Ammon's horn (tissue), 1 donor: ENCODE measurements at places on chromosomes 7 and 10.
A peak's percentile ranks its signal among the peaks of the same experiment; 100 is the strongest.

- no peak for DNase-seq
These were observed 875.5 kb upstream of the SORCS1 start for GRCh38 chr10:108039821-108040584.

DNA sequence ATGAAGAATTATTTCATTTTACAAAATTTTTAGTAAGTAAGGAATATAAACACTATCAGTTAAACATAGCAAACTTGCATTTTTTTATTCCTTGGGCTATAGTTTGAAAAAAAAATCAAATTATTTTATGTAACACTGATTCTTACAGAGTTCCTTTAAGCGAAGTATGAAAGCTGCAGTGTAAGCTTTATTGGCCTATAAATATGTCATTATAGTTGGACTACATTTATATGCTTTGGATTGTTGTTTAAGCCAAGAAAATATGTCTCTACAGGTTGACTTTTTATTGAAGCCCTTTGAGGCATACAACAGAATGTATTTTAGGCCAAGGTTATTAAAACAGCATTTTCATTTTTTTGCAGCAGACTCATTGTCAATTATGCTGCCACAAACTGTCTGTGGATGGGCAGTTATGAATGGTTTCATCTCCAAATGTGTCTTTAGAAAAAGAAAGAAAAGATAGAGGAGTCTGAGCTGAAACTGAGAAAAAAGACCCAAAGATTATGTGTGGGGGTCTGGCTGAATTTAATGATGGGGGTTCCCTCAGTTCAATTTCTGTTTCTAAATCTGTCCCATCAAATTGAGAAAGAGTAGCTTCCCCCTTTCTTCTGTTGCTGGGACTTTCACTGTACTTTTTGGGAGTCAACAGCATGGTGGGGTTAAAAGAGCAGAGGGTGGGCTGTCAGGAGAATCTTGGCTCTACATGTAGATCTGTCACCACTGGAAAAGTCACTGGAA, 43.1 kb downstream of the ARID5B start:
- DNase-seq = no peak

GRCh38 chr10:128854963-128855362, 612.1 kb upstream of the MGMT start:
- DNase-seq = peak; percentile 88

DNA sequence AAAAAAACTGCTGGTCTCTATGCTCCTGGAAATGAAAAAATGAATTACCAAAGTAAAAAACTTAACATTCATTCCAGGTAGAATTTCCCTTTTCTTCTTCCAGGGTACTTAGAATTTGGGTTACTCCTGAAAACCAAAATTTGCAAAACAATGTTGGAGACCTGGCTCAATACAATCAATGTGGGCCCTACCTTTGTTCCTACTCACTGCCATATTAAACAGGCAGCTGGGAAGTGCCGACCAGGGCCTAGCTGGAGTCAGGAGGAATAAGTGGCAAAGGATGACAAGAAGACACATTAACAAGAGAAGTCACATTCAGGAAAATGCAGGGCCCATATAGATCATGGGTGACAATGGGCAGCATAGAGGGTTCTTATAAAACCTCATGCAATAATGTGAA, 6.4 kb upstream of the AGK start:
- no peak for DNase-seq

GRCh38 chr7:4416396-4417056, 265.6 kb upstream of the FOXK1 start:
- peak; percentile 44 for DNase-seq

DNA sequence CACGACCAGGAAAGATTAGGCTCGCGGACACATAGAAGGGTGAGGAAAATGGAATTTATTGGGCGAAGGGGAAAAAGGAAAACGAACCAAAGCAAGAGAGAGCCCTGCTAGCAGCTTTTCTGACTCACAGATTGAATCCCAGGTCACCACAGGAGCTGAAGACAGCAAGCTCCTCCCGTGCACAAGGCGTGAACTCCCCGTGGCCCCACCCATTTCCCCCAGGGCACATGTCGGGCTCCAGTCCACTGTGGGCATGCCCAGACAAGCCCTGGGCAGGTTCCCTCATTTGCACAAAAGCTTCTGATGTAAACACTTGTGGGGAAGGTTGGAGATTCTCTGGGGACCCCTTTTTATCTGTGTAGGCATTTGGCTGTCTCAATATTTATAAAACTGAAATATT, 582.4 kb downstream of the SUGCT start:
- DNase-seq = no peak

DNA sequence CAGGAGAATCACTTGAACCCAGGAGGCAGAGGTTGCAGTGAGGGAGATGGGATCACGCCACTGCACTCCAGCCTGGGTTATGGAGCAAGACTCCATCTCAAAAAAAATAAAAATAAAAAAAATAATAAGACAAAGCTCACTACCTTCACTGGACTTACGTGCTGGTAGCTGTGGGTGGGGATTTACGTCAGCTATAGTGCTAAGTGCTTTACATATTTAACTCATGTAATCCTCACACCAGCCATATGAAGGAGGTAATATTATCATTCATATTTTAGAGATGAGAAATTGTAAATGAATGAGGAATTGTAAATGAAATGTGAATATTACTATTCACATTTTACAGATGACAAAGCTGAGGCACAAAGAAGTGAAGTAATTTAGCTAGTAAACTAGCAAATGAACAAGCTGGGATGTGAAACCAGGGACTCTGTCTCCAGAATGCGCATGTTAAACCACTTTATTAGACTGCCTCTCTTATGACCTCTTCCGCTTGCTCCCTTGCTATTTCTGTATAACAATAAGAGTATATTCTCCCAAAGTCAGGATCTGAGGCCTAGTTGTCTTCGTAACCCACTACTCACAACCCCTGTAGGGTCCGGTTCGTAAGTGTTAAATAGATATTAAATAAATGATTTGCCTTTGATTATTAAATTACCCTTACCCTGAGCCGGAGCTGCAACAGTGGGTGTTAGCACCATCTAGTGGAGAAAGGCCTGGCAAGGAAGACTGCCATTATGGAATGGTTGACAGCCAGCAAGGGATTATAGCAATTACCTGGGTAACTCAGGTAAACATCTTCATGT, 70.2 kb downstream of the HTR7 start:
- peak; percentile 54 for DNase-seq

DNA sequence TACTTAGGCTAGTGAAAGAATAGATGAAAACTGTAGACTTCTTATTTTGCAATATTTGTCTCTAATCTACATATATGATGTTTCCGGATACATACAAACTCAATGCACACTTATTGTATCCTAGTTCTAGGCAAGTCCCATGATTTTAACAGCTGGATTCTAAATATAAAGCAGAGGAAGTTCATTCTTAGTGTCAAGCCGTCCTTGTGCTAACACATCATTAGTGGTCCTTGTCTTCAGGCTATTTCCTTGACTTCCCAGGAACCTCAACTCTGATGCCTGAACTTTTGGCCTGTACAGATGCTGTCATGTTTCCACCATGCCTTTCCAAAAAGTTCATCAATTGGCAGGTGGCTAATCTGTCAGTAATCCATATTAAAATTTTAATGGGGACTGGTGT, 301.9 kb upstream of the DGKB start:
- DNase-seq = no peak

- DNase-seq = no peak
These were observed 628.8 kb downstream of the SUGCT start for GRCh38 chr7:40763319-40764287.

DNA sequence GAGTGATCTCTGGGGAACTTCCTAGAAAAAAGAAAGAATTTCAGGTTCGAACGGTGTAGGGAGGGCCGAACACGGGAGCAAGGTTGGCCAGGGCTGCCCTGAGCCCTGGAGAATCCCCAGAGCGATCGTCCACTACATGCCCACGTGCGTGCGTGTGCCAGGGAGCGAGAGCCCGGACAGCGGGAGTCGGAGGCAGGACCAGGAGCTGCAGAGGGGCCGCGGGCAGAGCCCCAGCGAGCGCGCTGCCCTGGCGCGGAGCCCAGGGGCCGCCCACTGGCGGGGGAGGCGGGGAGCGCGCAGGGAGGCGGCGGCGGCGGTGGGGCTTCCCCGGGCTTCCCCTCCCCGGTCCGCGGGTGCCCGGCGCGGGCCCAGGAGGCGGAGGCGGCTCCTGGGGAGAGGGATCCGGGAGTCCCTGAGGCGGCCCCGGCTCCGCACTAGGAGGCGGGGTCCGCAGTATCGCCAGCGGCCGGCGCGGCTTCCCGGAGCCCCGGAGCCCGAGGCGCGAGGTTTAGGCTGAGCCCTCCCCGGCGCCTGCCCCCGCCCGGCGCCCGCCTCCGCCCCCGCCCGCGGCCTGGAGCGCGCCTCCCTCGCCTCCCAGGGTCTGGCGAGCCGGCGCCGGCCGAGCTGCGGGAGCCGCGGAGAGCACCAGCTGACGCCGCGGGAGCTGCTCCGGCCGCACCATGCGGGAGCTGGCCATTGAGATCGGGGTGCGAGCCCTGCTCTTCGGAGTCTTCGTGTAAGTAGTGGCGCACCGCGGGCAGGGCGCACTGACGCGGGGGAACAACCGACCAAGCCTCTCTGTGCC, at the start of gene PLPP4:
Gene PLPP4 (plus strand): TSS at position 602 of the 805 bp plus-strand sequence. CDS start 79 bp downstream, at position 681.
- DNase-seq = peak; percentile 36

DNA sequence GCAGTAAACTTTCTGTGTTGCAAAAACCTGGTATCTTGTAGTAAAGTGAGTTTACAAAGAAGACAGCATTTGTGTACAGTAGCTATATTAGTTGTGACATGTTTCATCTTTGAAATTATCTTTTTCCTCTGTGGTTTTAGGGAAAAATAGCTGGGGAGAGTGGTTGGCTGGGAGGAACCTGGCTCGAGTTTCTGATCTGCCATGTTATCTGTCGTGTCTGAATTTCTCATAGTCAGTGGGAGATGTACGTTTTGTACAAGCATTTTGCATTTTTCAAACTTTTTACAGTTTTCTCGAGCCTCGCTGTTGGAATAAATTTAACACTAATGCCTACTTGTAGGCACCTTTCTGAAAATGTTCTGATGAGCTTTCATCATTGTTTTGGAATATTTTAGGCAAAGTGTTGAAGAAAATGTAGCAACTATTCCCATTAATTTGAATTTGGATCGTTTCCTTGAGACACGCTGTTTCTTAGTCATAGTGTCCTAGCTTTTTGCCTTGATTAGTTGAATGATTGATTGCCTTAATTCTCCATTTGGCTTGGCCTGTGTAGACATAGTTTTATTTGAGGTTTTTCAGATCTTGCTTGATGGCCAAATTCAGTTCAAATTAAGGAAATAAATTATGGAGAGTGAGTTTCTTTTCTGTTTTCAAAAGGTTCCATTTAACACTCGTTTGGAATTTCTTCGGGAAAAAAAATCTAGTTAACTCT, 65.1 kb downstream of the CAMK1D start:
- no peak for DNase-seq

DNA sequence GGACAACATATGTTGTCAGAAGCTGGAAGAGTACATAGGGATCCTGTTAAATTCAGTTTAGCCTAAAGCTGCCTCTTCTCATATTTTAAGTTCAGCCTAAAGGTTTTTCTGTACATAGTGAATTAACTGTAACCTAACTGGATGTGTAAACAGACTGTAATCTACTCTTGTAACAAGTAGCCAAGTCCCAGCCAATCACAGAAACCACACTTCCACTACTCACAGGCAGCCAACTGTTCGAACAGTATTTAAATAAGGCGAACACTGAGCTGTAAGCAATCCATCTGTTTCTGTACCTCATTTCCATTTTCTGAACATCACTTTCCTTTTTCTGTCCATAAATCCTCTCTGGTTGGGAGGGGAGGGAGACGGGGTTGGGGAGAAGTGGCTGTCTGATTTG, 15.0 kb upstream of the STN1 start:
- peak; percentile 51 for DNase-seq

GRCh38 chr7:130182990-130183389, 22.2 kb downstream of the TMEM209 start:
- no peak for DNase-seq

GRCh38 chr7:94492601-94493000, 17.0 kb upstream of the CASD1 start:
- DNase-seq = no peak

GRCh38 chr10:18158773-18159265, 18.6 kb downstream of the CACNB2 start:
- DNase-seq = no peak

DNA sequence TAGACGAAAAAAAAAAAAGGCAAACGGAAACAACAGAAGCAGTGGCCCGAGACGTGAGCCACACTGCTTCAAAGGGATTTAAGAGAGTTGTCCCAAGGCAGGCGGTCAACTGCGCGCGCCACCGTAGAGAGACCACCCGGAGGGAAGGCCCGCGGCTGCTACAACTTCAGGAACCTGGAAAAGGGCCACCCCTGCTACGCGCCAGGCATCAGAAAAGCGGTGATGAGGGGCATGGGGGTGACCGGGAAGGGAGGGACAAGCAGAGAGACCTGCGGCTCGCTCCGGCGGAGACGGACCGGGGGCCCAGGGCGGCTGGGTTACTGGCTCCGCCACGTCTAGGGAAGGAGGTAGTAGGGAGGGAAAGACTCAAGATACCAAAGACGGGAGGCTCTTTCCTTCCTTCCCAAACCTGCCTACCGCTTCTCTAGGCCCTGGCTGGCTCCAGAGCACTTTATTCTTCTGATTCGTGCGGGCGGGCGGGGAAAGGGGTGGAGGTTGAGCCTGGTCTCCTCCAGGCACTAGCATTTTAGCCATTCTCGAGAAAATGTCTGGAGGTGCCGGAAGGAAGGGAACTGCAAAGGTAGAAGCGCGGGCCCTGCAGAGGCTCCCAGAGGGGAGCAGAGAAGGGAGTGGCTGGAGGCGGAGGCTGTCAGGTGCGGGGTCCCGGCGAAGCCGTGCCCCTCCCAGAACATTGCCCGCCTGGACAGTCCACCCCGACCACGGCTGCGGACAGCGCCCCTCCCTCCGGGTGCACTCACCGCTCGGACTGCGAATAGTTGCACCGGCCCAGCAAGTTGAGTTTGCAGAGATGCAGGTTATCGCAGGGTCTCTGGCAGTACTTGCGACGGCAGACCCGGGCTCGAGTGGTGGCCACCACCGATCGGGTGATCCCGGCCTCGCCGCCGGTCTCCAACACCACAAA, 993 bp downstream of the ZC3HAV1 start:
- DNase-seq = no peak

- no peak for DNase-seq
These were observed 95.7 kb downstream of the ELAPOR2 start for GRCh38 chr7:86963599-86964230.

- no peak for DNase-seq
These were observed 262.6 kb upstream of the NEBL start for GRCh38 chr10:21159669-21160068.

DNA sequence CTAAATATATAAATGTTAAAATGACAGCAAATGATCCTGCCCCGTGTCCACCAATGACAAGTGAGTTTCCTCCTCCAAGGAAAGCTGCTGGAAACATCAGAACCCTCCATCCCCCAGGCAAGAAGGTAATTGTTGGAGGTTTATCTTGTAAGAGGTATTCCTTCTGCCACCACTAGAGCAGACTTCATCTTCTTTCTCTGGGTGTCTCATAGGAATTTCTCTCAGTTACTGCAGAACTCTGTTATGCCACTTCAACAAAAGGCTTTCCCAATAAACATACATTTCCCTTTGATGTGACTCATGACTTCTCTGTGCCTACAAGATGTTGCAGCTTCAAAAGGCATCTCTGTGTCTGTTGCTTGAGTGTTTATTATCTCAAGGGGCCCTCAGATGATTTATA, 279.1 kb downstream of the BMPER start:
- no peak for DNase-seq
